Lower lobe of right lung (tissue), 2 donors: ENCODE measurements at places on chromosomes 4 and X. TPM values are rescaled to one million over a fixed set of nuclear protein-coding genes. Genes with fewer than 3 reads are reported as not detected.

GRCh38 chr4:106355193-106355592 is 13.4 kb downstream of the GIMD1 start:
- H3K36me3 ChIP-seq: peaks cover 4% of the 10 kb centered on the region
- H3K27ac ChIP-seq: no peak overlapping the region
- peak overlapping the region; percentile 18 for H3K4me3 ChIP-seq
- H3K27me3 ChIP-seq: no peaks in the 10 kb centered on the region
- no peaks in the 10 kb centered on the region for H3K4me1 ChIP-seq

Gene RHOXF2
- not detected for total RNA-seq

DNA sequence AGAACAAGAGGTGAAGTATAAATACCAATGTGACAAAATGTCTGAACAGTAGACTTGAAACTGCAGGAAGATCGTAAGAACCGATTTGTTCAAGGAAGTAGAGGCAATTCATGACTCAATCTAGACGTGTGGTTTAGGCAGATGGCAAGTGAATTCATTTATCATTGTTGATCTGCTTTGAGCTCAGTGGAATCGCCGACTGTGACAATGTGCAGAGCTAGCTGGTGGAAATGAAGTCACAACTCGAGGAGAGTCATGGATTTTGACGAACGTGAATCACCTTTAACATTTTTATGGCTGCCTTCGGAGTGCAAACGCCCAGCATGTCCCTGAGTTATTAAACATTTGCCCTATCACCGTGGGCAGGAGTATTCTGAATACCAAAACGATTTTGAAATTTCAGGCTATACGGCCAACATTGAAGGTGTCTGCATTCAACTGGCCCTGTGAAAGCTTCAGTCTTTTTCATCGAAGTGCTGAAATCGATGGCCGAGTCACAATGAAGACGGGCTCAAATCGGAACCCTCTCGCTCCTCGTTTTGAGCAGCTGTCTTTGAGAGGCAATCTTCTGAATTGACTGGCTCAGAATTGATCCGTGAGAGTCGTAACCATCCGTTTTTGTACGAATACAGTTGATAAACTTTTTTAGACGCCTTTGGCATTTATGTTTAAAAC is 689 bp upstream of the OGT start:
- H3K27ac ChIP-seq: peak overlapping the region; percentile 85
- peaks cover 1% of the 10 kb centered on the region for H3K36me3 ChIP-seq
- H3K4me3 ChIP-seq: peak overlapping the region; percentile 75
- no peaks in the 10 kb centered on the region for H3K4me1 ChIP-seq
- no peak for DNase-seq

Gene SPON2
- total RNA-seq: 32.0 TPM

GRCh38 chr4:133869486-133869885 is 332.1 kb downstream of the PABPC4L start:
- no peak overlapping the region for H3K4me3 ChIP-seq
- H3K4me1 ChIP-seq: no peaks in the 10 kb centered on the region
- DNase-seq: no peak
- no peaks in the 10 kb centered on the region for H3K36me3 ChIP-seq
- H3K27ac ChIP-seq: no peak overlapping the region
